Posterior vena cava (tissue), 2 donors: ENCODE measurements at places on chromosomes 11 and 22. TPM values are rescaled to one million over a fixed set of nuclear protein-coding genes. Genes with fewer than 3 reads are reported as not detected.

The ARCN1 gene
- total RNA-seq, result 148 TPM

The PPFIBP2 gene
- 13.8 TPM for total RNA-seq

The FREY1 gene
- 0.57 TPM for total RNA-seq

The TMPRSS13 gene
- total RNA-seq, result 0.24 TPM

The APOA5 gene
- total RNA-seq, result not detected

The PKDREJ gene
- total RNA-seq, result 0.05 TPM

The SLC22A8 gene
- total RNA-seq, result not detected

The SLC1A2 gene
- total RNA-seq, result 2.9 TPM

The MGAT3 gene
- 3.2 TPM for total RNA-seq

The ACR gene
- total RNA-seq, result 0.65 TPM

The SCGB2A2 gene
- not detected for total RNA-seq

The HSPB2 gene
- 16.5 TPM for total RNA-seq

The LINC01488 gene
- not detected for total RNA-seq

The PRR5L gene
- 6.4 TPM for total RNA-seq

The ACRV1 gene
- total RNA-seq, result not detected
